Inflammatory macrophage (primary cell): ENCODE measurements at places on chromosomes 6 and 20.

- no peak for DNase-seq
Observed at GRCh38 chr6:56659721-56660380, 17.2 kb upstream of the DST start.

- DNase-seq: no peak
Observed at GRCh38 chr6:139549561-139550070, 175.2 kb upstream of the CITED2 start.

DNA sequence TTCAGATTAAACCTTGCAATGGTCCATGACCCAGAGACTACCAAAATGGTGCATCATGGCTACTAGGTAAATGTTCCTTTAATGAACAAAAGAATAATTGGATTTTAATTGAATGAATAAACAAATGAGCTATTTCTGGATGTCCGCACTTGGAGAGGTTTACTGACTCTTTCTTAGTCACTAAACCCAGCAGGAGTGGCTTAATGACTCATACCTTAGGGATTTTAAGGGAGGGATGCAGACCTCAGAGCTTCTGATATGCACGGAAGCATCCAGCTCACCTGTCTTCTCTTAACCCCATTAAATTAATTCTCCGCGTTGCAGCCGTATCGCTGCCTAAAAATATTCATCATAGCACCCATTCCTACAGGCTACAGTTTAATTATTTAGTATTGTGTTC is 970.0 kb upstream of the SLC35B3 start:
- no peak for DNase-seq

- DNase-seq: no peak
Observed at GRCh38 chr20:59835448-59836395, 97.7 kb downstream of the SYCP2 start.

- no peak for DNase-seq
Observed at GRCh38 chr6:17519120-17519519, 81.0 kb upstream of the FAM8A1 start.

DNA sequence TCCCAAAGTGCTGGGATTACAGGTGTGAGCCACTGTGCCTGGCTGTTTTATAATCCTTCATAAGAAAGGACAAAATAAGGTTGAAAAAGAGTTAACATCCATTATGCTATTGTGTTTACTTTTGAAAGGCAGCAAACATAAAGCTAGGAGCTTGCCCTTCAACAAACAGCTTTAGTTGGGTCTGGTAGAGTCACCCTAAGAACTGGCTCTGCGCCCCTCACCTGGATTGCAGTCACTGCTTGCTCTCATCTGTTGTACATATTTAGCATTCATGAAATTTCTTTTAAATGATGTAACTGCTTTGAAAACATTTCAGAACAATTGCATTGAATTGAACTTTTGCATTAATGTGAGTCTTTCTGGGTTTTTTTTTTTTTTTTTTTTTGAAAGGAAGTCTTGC is 38.9 kb downstream of the JARID2 start:
- no peak for DNase-seq

DNA sequence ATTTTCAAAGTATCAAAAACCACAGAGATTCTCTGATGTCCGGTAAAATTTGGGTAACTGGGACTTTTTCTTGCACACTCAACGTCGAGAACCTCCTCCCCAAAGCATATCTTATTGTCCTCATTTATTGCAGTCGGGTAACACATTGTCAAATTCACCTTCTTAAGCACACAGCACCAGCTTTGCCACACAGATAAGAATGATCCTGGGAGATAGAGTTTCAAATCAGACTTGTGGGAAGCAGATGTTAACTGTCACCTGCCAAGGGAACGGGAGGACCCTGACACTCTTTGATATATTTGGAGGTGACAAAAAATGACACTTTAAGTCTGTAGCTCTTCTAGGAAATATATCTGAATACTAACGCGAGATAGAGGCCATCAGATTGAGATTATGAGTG is 282.1 kb upstream of the BMP2 start:
- DNase-seq: no peak

DNA sequence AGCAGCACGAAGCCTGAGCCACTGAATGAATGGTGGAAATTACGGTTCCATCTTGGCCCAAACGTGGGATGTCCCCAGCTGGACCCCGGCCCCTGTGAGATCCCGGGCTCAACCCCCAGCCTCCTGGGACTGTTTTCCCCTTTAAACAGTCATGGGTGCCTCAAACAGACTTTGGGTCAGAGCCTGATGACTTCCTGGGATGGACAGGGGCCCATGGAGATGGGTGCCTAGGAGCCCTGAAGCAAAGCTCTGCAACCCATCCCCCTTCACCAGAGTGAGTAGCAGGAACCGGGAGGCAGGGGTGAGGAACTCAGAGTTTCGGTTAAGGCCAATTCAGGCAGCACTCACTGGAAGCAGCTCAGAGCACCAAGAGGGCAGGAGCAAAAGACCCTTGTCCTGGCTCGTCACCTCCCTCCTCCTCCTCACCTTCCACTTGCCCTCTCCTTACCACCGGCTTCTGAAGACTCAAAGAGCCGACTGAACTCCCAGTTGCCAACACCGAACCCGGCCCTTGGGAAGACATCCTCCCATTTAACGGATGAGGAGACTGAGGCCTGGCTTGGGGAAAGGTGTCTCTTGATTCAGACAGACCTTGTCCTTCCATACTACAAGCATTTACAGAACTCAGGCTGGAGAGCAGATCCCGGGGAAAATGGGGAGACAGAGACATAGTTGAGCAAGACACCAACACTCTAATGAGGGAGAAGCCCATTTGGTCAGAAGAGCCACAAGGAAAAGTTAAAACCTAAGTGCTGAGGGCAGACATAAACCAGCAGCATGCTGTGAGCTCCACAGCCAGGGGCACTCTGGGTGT is 14.9 kb upstream of the TLDC2 start:
- no peak for DNase-seq

DNA sequence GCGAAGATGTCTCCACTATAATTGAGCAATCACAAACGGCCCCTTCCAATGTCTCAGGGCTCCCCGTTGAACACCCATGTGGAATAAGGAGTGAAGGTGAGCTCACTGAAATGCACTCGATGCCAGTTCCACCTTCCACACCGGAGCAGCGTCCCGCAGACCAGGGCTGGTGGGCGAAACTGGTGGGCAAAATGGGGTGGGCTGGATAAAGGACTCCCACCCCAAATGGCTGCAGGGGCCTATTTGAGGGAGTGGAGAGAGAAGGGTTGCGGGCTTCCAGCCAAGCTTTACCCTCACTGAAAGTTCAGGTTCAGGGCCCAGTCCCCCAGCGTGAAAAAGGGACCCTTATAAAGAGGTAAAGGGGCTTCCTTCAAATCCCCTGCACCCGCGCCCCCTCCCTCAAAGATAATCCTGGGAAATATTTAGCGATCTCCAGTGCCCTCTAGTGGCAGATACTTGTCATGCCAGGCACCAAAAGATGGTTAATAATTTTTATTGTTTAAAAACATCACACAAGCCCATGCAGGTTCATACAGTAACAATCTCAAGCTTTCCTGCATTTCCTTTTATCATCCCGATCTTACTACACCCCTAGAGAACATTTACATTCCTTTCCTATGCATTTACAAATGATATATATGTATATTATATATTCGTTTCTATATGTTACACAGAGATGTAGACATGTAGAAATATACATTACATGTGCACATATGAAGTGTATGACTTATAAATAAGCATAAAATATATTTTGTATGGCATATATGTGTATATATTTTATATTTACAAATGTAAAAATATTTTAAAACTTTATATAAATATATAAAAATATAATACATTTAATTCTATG is 58.2 kb upstream of the NKX2-2 start:
- DNase-seq: peak; percentile 3

DNA sequence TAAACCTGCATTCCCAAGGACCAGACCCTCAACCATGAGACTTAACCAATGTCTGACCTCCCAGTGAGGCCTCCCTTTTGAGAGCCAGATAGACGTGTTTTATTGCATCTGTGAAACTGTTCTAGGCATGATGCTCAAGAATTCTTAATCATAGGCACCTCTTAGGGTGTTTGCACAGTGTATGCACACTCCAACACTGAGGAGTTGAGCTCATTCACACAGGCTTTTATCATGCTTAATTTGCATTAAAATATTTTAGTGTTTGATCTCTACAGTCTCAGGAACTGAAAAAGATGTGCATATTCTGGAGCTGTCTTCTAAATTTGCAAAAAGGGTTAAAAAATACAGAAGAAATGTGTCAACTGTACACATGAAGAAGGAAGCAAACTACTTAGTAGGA is 27.4 kb downstream of the RHAG start:
- no peak for DNase-seq

GRCh38 chr6:140108167-140108566 is 733.7 kb upstream of the CITED2 start:
- no peak for DNase-seq

DNA sequence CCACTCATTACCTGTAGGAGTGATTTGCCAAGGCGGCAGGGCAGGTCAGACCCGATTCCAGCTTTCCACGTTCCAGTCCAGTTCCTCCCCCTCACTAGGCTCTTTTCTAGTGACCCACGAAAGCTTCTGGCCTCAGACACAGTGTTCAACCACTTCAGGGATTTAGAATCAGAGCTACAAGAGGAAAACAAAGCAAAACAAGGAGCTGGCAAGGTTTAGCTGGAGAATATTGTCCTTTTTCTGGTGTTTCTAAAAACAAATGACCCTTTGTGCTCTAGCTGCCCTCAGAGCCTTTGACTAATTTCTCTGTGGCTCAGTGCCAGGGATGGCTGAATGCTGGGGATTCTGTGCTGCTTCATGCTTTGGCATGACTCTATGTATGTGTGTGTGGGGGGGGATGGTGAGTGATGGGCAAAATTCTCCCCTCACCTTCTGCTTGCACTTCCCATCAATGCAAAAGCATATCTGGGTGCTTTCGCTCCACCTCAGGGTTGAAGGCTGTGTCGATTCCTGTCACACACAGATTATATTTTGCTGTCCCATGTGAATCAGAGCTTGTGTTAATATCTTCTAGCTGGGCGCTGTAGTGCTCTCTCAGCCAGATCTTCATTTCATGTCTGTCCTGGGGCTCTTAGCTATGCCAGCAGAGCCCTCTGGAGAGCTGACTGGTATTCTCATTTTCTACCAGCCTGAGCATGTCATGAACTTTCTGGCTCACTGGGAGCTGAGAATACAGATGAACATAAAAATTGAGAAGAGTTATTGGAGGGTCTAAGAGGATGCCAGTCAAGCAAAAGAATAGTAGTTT is 19.3 kb upstream of the NEDD9 start:
- DNase-seq: no peak

DNA sequence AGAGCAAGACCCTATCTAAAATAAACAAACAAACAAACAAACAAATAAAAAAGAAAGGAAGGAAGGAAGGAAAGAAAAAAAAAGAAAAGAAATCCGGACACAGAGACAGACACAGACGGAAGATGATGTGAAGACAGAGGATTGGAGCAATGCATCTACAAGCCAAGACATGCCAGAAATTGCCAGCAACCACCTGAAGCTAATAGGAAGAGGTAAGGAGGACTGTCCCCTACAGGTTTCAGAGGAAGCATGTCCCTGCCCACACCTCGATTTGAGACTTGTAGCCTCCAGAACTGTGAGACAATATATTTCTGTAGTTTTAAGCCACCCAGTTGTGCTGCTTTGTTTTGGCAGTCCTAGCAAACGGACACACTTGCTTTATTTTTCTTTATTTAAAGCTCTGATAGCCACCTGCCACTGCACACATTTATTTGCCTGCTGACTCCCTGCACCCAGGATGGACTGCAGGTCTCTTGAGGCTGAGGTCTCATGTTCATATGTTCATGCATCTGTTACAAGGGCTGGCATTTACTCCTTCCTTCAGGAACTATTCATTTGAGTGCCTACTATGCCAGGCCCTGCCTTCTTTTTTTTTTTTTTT is 20.7 kb upstream of the ZMYND8 start:
- DNase-seq: no peak

GRCh38 chr6:818196-818595 is 125.3 kb upstream of the EXOC2 start:
- DNase-seq: no peak

DNA sequence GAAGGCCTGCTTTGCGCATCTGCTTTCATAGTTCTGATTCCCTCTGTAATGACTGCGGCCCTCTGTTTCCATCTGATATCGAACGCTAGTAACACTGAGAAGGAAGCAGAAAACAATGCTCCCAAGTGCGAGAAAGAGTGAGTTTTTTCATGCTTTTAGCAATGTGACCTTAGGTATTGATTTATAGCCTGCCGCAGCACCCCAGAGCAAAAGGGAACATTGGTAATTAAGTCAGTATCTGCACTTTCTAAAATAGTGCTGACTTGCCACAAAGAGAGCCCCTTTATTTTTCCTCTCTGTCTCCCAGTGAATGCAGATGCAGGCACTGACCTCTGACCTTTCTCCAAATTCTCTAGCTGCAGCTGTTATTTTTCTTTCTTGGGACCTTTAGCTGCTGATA is 129.8 kb downstream of the HDGFL1 start:
- no peak for DNase-seq

- DNase-seq: no peak
Observed at GRCh38 chr20:57959018-57959417, 249.2 kb upstream of the PMEPA1 start.

DNA sequence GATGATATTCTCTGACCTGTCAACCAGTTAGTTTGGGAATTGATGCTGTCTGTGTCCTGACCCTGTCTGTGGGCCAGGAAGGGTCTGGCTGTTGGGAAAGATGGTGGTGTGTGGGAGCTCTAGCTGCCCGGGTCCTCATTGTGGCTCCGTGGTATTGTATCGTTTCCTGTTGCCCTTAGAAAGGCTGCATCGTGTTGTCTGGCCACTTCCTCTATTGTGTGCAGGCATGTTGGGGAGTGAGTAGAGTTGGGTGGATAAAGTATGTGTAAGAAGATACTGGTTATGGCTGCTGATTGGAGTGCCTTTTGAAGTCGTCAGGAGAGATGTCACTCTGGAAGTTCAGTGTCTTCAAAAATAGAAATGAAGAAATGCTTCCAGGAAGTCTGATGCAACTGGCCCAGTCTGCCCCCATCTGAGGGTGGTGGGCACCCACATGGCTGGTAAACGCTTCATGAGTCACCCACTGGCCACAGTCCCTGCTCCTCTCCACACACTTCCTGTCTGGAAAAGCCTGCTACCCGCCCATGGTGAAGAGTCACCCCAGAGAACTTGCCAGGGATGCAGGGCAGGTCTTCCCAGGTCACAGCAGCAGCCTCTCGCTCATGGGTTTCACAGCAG is 27.9 kb downstream of the PPARD start:
- peak; percentile 99 for DNase-seq

- no peak for DNase-seq
Observed at GRCh38 chr20:52859156-52859876, 112.8 kb upstream of the TSHZ2 start.

GRCh38 chr6:15985379-15985959 is 143.4 kb upstream of the MYLIP start:
- DNase-seq: no peak
